Mucosa of gallbladder (tissue), 1 donor: ENCODE measurements at places on chromosomes 5 and 9. TPM values are rescaled to one million over a fixed set of nuclear protein-coding genes. Genes with fewer than 3 reads are reported as not detected.
A peak's percentile ranks its signal among the peaks of the same experiment; 100 is the strongest.

DNA sequence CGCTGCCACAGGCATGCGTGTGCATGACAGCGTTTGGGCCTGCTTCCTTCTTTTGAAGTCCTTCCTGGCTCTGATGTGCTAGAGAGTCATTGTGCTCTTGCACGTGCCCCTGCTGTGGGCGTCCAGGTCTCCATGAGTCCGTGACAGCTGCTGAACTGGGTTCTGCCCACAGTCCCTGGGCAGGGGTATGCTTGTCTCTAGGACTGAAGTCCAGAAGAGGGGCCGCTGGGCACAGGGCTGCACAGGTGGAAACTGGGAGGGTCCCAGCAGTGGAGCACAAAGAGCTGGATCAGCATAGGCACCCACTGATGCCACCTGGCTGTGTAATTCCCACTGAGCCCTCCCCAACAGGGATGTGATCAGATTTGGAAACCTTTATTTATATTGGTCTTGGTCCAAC lies 169.4 kb downstream of the IRX2 start:
- peak; percentile 7 for DNase-seq

DNA sequence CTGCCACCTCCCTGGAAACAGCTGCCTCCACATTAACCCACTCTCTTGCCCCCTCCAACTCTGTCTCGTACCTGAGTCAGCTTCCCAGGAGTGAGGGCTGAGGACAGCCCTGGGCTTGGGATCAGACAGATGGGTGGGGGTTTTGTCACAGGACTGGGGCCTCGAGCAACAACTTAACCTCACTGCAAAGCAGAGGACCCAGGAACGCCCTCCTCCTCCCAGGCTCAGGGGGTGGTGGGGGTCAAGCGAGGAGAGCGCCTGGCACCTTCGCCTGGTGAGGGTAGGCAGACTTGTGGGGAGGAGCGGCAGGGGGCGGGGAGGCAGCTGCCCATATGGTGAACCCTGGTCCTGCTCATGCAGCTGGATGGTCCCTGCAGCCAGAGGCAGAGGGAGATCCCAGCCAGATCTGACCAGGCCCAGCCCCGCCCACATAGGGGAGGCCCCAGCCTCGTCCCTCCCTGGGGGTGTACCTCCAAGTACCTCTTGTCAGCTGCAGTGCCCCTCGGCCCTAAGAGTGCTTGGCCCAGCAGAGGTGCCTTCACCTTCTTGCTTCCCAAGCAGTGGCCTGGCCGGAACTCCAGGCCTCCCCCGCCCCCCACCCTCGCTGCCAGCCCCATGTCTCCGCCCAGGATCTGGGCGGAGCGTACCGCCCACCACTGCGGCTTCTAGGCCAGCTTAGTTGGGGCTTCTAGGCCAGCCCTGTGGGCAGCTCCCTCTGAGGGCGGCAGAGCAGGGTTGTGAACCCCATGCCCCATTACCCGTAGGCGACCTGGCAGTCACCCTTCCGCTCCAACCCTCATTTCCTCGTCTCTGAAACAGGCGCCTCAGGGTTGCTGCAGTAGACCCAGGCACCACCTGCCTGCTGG lies at the start of gene SARDH:
Gene SARDH, minus strand, starts transcription at position 579 of the 866 bp plus-strand sequence. CDS start 4,179 bp downstream, outside the sequence.
- peak; percentile 36 for DNase-seq

The TRAF1 gene
- total RNA-seq: 7.9 TPM

- no peak for DNase-seq
Observed at GRCh38 chr9:75146229-75146628, 57.9 kb downstream of the OSTF1 start.

DNA sequence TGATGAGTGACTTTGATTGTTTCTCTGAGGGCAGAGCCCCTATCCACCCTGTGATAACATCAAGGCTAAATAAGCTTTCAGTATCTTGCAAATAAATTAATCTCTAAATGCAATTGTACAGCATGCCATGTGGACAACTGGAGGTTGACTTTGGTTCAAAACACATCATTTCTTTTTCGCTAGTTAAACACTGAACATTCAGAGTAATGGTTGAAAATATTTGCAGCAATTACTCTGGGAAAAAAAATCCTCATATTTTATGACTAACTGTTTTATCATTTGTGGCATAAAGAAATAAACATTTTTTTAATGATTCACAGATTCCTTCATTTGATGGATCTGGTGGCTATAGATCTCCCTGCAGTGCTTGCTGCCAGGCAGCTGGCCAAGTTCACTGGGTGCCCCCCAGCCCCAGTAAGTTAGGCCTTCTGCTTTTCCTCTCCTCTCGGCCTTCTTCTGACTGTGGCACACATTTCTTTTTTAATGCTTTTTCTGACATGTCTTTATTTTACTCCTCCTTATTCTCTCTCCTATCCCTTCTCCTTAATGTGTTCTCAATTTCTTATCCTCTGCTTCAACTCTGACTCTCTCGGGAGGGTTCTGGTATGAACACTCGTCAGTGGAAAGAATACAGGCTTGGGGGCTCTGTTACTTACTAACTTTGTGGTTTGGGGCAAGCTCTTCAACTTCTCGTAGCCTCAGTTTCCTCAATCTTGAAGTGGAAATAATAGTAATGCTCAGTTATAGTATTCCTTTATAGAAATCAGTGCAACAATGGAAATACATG lies 69.6 kb downstream of the ADAMTSL1 start:
- no peak for DNase-seq

The GNA14 gene
- 11.3 TPM for total RNA-seq

The TRIM7 gene
- total RNA-seq: 1.2 TPM

GRCh38 chr5:110077147-110077546 lies 387.4 kb downstream of the MAN2A1 start:
- no peak for DNase-seq

DNA sequence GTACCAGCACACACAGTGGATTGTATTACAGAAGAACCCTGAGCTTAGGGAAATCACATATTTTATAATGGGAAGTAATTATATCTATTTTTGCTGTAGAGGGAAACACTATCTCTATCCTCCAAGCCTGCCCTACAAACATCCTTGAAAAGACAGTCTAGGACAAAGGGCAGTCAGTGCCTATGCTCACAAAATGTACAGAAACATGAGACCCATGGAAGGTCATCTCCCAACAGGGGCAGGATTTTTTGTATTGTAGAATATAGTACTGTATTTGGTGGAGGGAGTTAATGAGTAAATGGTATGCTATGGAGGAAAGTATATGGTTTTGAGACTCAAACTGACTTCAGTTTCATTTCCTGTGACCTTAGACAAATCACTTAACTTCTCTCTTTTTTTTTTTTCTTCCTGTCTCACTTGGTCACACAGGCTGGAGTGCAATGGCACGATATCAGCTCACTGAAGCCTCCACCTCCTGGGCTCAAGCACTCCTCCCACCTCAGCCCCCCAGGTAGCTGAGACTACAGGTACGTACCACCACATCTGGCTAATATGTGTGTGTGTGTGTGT lies 5.8 kb upstream of the RAB14 start:
- DNase-seq: no peak

The COL23A1 gene
- 0.86 TPM for total RNA-seq

DNA sequence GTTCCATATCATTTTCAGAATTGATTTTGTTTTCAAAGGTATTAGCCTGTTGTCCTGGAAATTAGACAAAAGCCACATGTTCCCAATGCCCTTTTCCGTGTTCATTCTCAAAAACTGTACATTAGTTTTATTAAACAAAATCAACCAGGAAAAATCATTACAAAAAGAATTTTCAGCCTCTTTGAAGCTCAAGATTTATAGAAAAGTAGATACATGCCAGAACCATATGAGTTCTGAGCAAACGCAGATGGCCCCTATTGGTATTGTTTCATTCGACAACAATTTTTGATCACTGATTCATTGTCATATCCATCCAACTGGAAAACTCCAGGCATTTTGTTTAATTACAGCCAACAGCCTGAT lies 148.5 kb upstream of the GRAMD2B start:
- no peak for DNase-seq

- DNase-seq: no peak
Observed at GRCh38 chr9:95992536-95992935, 117.0 kb downstream of the ERCC6L2 start.

DNA sequence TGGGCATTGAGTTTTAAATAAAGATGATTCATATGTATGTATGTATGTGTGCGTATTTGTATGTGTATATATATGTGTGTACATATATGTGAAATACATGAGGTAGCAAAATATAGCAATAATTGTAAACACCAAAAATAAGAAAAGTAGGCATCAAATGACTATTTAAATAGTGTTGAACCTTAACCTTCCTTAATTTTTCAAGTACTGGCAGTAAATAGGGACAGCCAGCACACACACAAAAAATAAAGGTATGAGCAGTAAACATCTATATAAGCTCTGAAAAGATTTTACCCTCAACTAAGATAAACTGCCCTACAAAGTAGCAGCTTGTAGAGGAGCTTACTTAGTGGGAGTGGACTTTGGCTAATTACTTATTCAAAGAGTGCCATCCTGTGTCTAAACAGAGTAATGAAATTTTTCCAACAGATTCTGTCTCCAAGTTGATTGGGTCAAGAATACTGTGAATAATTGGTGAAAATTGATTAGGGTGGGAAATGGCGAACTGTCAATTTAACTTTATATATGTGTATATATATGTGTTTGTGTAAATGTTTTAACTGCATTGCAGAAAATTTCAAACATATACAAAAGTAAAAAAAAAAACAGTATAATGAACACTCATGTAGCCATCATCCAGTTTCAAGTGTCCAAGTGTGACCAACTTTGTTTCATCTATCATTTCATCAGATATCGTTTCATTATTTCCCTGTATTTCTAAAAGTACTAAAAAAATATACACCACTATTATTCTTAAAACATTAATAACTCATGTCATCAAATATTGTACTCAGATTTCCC lies 2.0 kb upstream of the ADAMTS6 start:
- DNase-seq: no peak

DNA sequence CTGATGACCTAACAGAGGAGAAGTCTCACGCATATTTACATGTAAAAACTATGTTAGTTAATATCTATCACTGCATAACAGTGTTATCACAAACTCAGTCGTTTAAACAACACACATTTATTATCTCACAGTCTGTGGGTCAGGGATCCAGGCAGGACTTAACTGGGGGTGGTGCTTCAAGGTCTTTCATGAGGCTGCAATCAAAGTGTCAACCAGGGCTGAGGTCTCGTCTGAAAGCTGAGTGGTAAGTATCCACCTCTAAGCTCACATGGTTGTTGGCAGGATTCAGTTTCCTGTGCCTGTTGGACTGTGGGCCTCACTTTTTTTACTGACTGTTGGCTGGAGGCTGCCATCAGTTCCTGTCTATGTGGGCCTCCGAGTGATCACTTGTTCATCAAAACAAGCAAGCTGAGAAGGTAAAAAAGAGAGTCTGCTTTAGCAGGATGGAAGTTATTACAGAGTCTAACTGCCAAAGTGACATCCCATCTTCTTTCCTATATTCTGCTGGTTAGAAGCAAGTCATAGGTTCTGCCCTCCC lies 188.6 kb downstream of the CARTPT start:
- DNase-seq: no peak

GRCh38 chr5:38743562-38743961 lies 102.2 kb upstream of the OSMR start:
- no peak for DNase-seq

- no peak for DNase-seq
Observed at GRCh38 chr9:2870340-2870739, 26.4 kb upstream of the PUM3 start.

GRCh38 chr5:162078805-162079204 lies 11.2 kb downstream of the GABRG2 start:
- no peak for DNase-seq

DNA sequence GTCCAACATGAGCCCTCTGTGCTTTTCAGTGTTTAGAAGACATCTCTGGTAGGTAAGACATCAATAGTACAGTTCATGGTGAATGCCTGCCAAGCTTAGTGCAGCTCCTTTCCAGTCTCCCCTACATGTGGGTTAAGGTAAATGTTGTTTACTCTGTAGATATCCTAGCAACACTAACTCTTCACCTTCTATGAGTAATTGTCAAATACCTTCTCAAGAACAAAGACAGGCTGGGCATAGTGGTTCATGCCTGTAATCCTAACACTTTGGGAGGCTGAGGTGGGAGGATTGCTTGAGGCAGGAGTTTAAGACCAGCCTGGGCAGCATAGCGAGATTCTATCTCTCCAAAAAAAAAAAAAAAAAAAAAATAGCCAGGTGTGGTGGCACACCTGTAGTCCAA lies 18.7 kb upstream of the RASGRF2 start:
- DNase-seq: no peak

The CCNO gene
- total RNA-seq: 14.4 TPM

DNA sequence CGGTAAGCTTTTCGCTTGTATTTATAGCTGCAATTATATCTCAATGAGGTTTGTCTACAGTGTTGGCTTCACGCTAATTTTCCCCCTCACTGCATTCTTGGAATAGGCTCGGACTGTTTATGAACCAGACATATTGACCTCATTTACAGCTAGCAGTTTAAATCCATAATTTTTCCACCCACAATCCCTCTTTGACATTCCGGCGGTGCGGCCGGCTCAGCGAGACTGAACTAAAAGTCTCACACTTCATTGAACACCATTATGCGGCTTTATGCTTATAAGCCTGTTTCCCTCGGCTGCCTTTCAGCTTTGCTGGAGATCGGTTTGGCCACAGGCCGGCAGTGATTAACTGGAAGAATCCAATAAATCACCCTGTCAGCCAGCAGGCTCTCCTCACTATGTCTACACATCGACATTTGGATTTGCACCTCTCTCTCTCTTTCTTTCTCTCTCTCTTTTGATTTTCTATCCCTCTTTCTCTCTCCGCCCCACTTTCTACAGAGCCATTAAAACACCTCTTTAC lies 315.0 kb upstream of the TLE4 start:
- DNase-seq: no peak

The C6 gene
- 41.8 TPM for total RNA-seq

DNA sequence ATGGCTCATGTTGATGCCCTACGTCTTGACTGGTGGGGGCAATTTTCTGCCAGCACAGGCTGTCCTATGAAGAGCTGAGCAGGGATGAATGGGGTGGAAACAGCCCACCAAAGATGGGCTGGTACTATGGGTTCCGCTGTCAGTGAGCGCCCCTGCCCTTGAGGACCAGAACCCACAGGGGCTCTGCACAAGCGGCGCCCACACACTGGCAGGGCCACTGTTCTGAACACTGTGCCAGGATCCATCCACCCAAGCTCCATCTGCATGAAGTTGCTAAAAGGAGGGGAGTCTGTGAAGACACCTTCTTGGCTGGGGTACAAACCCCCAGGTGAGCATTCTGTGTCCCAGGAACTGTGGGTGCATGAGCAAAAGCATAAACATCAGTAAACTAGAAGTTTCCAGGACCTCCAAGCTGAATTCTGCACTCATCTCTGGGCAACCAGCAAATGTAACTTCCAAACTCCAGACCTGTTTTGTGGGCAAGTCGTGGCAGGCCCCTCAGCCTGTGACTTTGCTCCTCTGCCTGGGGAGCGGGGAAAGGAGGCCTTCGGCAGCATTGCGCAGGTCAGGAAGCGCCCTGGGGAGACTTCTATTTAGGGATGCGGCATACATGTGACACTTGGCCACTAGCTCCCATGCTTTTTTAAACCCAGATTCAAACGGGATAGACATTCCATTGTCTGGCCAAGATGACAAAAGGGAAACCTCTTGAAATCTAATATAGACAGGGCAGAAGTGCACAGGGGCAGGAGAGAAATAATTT lies 48.9 kb downstream of the PTPN3 start:
- DNase-seq: no peak

- no peak for DNase-seq
Observed at GRCh38 chr5:31122998-31123951, 70.2 kb upstream of the CDH6 start.

The IRX2 gene
- total RNA-seq: 0.26 TPM
